ENCODE measurements at places on chromosomes 6 and 20.
A peak's percentile ranks its signal among the peaks of the same experiment; 100 is the strongest.

GRCh38 chr6:7074870-7075269 is 32.9 kb upstream of the RREB1 start:
- no peak for DNase-seq

DNA sequence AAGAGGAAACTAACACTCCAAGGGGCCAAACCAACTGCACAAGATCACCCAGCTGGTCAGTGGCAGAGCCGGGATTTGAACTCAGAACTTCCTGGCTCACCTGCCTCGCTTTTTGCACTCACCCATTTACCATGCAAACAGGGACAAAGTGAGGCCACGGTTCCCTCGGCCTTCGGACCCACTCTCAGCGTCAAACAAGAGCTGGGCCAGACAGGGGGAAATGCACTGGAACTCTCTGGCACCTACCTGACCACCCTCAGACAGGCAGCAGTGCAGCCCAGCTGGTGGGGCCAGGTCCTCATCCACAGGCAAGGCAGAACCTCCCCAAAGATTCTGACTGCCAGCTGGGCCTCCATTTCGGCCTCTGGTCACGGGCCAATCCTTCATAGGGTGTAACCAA is 93.7 kb upstream of the SRSF6 start:
- DNase-seq, result no peak

- no peak for DNase-seq
Measured at GRCh38 chr20:913306-913849, 2.8 kb downstream of the ANGPT4 start.

GRCh38 chr20:5491455-5491854 is 174.7 kb upstream of the PROKR2 start:
- DNase-seq, result no peak

DNA sequence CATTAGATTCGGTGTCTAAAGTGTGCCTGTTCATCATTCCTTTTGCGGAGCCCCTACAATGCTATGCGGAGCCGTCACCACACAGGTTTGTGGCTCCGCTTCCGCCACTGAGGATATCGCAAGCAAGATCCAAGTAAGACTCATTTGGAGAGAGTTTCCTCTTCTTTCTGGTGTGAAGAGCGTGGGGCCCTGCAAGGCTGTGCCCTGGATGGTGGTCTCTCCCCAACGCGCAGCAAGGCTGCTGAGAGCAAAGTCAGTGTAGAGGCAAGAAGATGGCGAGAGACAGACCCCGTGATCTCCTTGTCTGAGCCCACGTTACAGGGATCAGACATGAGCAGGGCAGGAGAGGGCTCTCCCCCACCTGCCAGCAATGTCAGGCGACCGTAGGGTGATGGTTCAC is 96.3 kb upstream of the AFDN start:
- DNase-seq, result no peak

DNA sequence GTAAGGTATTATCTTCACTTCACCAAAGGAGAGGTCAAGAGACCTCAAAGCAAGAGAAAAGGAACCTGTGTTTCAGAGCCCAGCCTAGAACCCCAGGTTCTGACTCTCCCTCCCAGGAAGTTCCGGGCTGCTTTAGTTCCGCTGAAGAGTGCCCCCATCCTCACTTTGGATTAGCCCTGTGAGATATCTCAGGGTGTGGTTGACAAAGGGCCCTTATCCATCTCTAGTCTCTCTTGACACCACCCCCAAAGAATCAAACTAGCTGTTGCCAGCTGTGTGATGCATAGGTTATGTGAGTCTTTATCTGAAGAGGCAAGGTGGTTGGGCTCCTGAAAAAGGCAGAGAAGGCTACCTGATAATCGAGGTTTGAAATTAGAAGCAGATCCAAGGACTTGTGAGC is 20.6 kb downstream of the BRPF3 start:
- no peak for DNase-seq

- no peak for DNase-seq
Measured at GRCh38 chr20:1467355-1468116, 887 bp upstream of the NSFL1C start.

DNA sequence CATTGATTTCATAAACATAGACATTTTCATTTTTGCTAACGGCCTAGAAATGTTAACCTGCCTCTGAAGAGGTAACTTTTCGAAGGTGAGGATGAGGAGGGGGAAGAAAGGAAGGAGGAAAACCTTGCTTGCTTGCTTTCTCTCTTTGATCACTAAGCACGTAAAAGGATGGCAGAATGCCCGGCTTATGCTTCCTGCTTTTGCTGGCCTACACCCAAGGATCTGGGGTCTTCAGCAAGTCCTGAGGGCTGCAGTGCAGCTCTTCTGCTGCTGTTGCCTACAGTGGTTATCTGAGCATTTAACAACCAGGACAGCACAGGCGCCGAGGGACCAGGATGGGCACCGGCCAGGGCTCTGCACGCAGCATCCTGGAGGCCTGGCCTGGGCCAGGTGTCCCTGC is 150.8 kb upstream of the TAB2 start:
- DNase-seq, result no peak

DNA sequence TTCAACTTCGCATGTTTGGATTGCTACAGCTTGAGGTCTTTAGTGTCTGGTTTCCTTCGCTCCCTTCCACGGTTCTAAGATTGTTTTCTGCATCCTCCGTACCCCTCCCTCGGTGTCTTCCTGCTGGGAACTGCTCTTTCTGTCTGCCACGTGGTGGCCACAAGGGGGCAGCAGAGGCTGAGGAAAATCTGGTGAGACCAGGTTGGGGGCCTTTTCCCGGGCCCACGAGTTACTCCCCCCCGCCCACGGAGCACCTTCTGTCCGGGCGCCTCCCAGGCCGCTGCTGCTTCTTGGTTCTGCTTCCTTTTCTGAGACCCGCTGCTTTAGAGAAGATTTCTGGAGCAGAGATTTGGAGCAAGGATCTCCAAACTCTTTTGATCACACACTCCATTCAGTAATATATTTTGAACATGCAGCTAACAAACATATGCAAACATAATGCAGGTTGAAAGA is 21.1 kb upstream of the NOTCH4 start:
- peak; percentile 49 for DNase-seq

DNA sequence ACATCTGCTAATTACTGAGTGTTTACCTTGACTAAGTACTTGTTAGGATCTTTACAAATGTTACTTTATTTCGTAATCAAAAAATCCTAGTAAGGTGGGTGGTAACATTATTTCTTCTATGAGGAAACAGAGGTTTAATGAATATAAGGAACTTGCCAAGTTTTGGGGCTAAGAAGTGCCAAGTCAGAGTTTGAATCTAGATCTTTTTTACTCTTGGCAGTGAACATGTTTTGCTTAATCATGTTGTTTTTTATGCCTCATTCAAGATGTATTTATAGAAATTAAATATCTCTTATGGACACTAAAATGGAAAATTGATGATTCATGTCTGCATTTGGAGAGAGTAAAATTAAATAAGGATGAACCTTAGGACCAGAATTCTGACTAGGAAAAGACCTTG is 393.7 kb downstream of the UTRN start:
- DNase-seq, result no peak

GRCh38 chr20:41782730-41783406 is 164.7 kb upstream of the CHD6 start:
- DNase-seq, result no peak

- peak; percentile 73 for DNase-seq
Measured at GRCh38 chr6:35452183-35453090, at the start of gene FANCE. Gene FANCE (plus strand): TSS chr6:35452338. CDS start chr6:35452546, 208 bp downstream.

GRCh38 chr20:37804584-37805566 is 98.1 kb upstream of the VSTM2L start:
- no peak for DNase-seq

DNA sequence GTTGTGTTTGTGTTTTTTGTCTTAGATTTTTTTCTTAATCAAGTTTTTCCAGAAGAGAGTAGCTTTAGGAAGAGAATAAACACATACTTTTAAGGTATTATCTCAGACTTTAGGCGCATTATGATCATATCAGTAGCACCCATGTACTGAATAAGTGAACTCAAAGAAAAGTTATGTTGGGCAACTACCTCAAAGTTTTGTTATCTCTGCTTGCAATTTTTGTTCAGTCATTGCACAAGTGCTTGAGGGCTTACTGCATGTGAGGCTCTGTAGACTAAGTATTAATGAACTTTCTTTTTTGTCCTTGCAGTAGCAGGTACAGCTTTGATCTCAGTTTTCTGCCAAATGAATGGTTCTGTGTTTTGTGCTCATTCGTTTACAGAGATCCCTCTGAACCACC is 189.0 kb downstream of the SLC16A10 start:
- DNase-seq, result no peak

DNA sequence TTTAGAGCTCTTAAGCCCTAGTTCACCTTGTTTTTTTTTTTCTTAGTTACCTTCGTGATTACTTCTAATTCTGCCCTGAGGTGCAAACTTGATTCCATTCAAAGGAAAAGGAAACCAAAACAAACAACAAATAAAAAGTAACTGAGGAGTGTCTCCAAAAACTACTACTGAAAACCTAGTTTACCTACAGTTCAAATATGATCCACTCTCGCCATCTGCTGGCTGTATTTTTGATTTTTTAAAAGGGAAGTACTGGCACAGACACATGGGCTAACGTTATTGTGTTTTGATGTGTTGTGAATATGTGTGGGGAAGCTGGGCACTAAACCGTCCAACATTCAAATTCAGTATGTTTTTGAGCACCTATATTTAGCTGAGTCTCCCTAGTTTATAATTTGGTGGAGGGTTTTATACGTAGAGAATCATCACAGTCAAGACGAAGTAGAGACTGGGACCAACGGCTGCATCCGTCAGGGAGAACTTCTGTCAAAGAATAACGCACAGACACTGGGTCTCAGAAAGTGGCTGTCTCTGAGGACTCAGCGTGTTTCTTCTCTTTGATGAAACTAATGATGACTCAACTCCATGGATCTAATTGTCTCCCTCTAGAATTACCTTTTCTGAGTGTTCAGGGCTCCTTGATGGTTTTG is 373.5 kb upstream of the BTBD3 start:
- DNase-seq, result no peak

DNA sequence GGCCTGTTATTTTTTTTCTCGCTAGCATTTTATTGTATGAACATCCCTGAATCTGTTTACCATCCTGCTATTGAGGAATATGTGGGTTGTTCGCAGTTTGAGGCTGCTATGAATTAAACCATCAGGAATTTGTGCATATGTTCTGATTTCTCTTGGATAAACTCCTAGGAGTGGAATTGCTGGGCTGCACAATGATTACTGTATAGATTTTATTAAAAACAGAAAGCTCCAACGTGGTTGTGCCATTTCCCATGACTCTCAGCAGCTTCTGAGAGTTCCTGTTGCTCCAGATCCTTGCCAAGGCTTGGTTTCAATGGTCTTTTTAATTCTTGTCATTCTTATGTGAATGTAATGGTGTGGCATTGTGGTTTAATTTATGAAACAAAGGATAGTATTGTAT is 75.1 kb downstream of the EDN3 start:
- no peak for DNase-seq

DNA sequence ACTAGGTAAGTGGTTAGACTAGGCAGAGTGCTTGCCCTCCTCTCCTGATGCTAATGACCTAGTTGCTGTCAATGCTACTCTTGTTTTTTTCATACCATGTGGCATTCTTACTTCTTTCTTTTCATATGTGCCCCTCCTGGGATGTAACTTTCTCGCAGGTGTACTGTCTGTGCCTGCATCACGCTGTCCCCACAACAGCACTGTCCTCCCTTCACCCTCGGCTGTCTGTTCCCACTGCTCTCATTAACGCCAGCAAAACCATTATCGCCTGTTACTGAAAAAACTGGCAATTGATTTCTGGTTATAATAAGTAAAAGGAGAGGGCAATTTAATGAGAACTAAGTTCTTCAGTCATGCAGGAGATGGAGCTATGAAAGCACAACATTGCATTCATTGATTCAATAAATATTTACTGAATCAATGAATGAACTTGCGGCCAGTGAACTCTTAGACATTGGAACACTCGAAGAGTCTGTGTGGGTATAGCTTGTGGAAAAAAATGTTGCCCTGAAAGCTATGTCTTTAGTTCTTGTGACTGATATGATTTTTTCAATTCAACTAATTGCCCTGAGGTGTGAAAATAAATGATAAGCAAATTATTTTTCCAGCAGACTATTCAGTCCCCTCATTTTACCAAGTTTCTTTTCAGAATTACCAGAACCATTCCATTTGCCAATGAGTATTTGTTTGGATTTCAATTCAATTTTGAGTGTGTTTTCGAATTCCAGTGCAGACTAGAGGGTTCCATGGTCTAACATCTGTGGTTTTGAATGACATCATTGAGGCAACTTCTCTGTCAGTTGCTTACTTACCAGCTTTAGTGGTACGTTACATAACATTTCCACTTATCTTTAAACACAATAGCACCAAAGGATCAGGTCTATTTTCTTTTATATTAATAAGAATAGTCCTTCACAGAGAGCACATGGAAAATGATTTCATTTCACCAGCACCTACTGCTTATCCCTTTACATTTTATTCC is 2.1 kb downstream of the SLC17A4 start:
- no peak for DNase-seq

DNA sequence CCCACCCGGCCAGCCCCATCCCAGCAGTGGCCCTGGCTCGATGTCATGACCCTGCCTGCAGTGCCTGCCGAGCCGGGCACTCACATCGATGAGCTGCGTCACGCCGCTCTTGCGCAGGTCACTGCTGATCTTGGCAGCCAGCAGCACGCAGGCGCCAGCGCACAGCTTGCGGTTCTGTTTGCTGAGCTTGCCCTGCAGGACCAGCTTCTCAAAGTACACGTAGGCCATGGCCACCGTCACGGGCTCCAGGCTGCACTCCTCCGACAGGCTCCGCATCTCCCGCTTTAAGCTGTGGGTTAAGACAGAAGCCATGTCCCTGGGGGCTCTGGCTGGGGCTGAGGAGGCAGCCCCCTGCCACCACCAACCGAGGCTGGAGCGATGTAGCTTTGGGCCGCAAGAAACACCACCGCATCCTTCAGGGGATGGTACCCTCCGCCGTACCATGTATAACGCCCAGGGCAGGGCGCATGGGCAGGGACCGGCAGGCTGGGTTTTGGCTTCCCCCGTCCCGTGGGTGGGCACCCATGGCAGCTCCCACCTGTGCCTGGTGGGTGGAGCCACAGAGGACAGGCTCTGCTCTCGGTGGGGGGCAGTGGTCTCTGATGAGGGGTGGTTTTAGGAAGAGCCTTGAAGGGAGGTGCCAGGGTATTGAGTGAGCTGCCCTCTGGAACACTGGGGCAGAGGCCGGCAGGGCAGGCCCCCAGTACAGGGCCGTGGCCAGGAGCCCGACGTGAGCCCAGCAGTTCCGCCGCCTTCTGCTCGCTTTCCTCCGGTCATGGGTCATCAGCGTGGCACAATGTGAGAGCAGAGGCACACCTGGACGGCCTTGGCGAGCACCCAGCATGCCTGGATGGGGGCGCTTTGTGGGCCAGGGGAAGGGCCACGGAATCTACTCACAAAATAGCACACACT is 4.5 kb downstream of the RPS21 start:
- no peak for DNase-seq
